Hematopoietic multipotent progenitor cell treated with erythropoietin and hydrocortisone succinate and interleukin-3 and kit ligand, for 8 days (in vitro differentiated cells): ENCODE measurements at places on chromosomes 2 and 18.

GRCh38 chr2:37829616-37830395 is 95.3 kb upstream of the RMDN2 start:
- DNase-seq, result no peak

GRCh38 chr18:41922841-41923240 is 32.2 kb upstream of the PIK3C3 start:
- no peak for DNase-seq

DNA sequence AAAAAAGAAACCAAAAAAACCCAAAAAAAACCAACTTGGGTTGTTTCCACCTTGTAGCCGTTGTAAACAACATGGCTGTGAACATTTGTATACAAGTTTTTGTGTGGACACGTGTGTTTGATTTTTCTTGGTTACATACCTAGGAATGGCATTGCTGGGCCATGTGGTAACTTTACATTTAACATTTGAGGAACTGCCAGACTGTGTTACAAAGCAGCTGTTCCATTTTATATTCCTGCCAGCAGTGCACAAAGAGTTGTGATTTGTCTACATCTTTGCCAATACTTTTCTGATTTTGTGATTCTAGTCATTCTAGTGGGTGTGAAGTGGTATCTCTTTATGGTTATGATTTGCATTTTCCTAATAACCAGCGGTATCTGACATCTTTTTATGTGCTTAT is 22.5 kb downstream of the LPIN1 start:
- DNase-seq, result no peak

DNA sequence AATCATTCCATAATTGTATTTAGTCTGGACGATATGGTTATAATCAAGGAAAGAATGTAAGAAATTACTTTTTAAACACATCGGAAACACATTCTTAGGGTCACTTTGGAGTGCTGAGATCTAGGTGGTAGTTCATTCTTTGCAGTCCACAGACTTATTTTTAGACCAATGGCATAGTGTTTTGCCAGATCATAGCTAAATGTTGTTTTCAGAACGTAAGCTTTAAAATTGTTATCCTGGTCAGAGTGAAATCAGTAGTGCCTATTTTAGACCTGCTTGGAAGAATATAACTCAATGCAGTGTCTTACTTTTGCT is 4.3 kb downstream of the MYL12A start:
- no peak for DNase-seq

DNA sequence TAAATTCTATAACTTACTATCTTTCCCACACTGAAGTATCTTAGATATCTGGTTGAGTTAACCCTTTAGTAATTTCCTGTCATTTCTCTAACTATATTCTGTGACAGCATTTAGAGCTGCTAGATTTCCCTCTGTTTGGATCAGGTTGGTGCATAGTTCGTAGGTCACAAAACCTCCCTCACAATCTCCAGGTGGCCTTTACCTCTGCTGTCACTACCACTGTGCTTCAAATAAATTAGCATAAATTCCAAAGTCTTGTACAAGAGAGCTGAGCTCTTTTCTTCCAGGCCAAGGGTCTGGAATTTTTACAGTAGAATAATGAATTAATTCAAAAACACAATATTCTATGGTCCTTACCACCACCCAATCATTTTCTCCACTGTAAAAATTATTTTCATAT is 739.7 kb downstream of the ERBB4 start:
- no peak for DNase-seq

- no peak for DNase-seq
Observed at GRCh38 chr2:127887776-127888130, 2.0 kb upstream of the AMMECR1L start.

DNA sequence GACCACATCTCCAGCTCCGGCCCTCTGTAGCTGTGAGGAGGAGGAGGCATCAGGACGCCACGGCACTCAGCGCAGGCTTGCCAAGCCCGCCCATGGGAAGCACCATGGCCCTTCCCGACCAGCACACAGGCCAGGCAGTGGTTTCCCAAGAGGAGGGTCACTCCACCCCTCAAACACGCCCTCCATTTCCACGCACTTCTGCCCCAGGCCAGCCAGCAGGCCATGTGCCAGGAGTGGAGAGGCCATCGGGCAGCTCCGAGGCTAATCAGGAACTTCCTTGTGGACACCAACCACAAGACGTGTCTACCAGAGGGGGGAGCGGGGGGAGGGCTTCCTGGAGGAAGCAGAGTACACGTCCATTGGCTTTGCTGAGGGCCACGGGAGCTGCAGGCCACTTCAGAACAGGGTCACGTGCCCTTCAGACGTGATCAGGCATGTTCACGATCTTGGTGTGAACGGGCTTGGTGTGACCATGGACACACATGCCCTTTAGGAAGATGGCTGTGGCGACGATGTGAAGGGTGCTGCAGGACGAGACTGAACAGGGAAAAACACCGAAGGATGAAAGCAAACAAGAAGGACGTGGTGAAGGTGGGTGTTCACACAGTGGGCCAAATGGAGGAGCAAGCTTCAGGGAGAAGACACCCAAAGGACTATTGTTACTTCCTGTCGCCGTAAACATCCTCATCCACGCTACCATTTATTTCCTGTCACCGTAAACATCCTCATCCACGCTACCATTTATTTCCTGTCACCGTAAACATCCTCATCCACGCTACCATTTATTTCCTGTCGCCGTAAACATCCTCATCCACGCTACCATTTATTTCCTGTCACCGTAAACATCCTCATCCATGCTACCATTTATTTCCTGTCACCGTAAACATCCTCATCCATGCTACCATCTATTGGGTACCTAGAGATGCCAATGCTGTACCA is 6.5 kb upstream of the MTERF4 start:
- DNase-seq, result no peak

DNA sequence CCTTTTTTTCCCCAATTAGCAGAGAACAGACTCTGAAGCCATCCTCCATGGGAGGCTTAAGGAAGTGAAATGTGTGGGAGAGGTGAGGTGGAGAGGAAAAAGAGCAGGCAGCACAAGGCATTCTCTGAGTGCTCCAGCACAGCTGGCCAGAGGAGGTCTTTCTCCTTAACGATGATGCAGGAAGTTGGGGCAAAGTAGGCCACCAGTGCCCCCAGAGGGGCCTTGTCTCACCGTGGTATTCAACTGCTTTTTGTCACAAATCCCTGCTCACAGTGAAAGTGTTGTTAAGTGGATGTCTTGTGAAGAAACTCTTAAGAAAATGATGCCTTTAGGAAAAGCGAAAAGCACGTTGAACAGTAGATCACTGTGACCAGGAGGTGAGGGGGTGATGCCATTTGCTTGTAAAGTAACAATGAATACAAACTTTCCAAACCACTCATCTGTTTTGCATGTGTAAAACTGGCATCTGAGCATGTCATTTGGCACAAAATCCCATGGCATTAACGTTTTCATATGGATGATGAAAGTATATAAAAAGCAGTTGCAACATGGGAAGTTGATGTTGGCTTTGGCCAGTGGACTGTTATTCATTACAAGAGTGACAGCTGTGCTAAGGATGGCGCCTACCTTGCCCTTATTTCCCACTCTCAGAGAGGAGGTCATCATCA is 49.2 kb upstream of the CDC42EP3 start:
- DNase-seq, result no peak

DNA sequence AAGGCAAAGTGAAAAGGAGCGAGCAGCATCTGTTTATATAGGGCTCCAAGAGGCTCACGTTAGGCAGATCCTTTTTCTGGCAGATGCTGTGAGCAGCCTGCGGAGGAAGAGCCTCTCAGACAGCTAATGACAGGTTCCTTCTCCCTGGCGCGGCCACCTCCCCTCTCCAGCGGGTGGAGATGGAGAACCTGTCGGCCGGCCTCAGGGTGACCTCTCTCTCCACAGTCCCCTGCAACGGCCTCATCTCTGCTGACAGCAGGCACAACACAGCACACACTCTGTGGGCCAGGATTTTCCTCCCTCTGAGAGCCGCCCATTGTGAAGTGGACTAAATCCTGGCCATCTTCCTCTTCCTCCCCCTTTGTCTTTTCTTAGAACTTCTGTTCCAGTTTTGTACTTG is 119.8 kb downstream of the PRKCE start:
- DNase-seq, result no peak

- no peak for DNase-seq
Observed at GRCh38 chr2:229153267-229153666, 117.8 kb downstream of the PID1 start.

- no peak for DNase-seq
Observed at GRCh38 chr2:240349133-240350005, 86.1 kb upstream of the GPC1 start.

DNA sequence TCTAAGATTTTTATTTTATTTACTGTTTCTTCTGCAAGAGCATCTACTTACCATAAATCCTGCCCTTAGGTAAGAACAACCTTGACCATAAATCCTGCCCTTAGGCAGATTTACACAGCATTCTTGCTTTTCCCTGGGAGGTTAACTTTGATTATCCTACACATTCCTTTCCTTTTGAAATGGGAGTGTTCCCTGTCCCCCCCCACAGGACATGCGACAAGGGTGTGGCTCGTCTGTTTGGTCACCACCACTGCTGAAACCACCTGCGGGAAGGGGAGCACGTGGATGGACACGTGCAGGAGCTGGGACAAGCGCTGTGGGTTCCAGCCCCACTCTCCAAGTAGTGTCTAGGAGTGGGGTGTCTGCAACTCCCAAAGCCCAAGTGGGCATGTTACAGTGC is 239.3 kb upstream of the SP5 start:
- DNase-seq, result no peak

DNA sequence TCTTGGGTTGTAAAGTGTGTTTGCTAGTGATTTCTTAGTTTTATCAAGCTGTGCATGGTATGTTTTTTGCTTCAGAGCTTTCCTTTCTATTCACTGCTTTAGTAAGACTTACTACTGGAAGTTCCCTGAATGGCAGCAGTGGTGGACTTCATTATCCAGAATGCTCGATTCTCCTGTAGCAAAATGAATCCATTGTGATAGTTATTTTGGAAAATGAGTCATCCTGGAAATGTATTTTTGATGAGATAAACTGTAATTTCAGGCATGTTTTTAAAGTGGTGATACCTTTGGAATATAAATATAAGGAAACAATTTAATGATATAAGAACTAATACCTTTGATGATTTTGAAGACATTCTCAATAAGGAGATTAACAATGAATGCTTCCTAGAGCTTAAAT is 387.1 kb downstream of the PTPRM start:
- DNase-seq, result no peak

GRCh38 chr2:68200157-68200787 is 42.6 kb downstream of the PNO1 start:
- DNase-seq, result no peak

- no peak for DNase-seq
Observed at GRCh38 chr2:127561371-127561770, 25.9 kb downstream of the MYO7B start.

- DNase-seq, result peak; percentile 94
Observed at GRCh38 chr2:19916385-19916950, 14.7 kb upstream of the TTC32 start.

DNA sequence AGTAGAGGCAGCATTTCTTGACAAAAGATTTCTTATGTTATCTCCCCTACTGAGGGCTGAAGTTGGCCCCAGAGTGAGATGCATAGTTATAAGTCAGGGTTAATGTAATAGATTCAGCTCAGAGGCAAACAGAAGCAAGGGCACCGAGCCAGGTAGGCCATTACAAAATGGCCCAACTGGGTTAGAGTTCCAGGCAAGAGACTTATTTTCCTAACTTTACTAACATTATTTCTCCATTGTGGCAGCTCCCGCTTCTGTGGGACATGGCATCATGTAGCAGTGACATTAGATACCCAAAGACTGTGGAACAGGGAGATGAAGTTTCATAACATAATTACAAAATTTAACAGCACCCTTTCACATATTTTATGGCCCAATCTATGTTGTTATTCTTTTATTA is 27.1 kb downstream of the TSPYL6 start:
- DNase-seq, result no peak

DNA sequence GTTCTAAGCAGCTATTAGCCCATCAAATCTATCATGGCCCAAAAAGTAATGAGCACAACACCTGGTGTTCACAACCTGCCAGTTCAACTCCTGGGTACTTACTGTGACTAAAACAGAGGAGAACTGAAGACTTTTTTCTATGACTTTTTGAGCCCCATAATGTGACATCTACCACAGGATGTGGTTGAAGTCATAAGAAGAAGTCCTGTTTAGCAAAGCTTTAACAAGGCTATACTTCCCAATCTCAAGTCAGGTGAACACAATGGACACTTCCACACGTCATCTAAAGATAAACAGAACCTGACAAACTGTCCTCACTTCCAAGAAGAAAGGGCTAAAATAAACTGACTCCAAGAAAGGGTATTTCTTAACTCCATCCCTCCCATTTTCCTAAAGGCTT is 138.8 kb downstream of the ATAD2B start:
- no peak for DNase-seq

DNA sequence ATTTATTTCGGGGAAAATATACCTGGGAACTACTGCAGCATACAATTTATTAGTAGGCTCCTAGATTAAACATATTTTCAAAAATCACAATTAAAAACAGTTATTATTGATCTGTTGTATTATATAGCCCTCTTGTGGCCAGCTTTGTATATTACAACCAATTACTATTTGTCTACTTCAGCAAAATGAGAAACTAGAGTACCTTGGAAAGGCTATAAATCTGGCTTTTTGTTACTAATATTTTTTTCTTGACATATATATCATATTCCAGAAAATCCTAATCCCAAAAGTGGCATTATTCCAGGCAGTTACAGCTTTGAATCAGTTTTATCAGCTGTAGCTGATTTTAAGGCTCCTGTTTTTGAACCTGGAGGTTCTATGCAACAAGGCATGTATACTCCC is 101.2 kb downstream of the UBR3 start:
- peak; percentile 72 for DNase-seq

DNA sequence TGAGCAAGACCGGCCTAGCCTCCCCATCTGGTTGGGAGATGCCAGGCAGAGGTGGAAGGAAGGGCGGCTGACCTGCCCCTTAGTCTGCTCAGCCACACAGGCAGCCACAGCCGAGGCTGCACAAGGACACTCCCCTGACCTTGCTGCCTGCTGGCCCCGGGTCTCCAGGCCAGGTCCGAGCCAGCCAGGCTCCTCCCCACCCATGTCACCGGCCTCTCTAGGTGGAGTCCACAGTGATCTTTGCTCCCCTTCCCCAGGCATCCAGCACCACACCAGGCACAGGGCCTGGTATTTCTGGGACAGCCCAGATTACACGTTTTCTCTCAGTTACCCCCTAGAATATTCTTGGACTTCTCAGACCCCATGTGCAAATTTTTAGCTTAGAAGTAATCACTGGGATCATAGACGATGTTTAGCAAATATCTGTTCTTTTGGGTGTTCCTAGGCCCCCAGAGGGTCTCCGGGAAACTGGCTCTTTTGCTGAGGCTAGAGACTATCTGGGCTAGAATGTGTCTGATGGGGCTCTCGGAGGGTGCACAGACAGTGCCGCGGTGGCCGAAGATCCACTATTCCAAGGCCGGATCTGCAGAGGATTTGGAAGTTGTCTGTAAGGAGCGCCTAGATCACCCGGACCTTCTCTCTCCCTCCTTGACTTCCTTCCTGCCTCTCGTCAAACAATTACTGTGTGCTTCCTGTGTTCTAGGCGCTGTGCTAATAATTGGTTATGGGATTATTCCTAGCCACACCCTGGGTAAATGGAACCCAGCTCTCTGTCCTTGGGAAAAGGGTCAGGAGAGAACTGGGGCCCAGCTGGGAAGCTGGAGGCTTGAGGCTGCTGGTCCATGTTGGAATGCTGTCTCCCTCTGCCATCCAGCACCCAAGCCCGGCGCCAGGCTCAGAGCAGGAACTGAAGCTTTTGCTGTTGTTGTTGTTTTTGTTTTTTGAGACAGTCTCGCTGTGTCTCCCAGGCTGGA is 46.9 kb downstream of the ODC1 start:
- no peak for DNase-seq

GRCh38 chr18:9359796-9360195 is 25.2 kb downstream of the TWSG1 start:
- DNase-seq, result no peak

GRCh38 chr18:59535055-59535454 is 162.2 kb downstream of the CCBE1 start:
- no peak for DNase-seq
